ENCODE measurements at places on chromosomes 2 and 18. TPM values are rescaled to one million over a fixed set of nuclear protein-coding genes. Genes with fewer than 3 reads are reported as not detected.

KLHL41 gene
- not detected for total RNA-seq

B4GALT6 gene
- 0.52 TPM for total RNA-seq

GRCh38 chr2:32622570-32623310 lies 5.1 kb upstream of the TTC27 start:
- ATAC-seq: no peak

GRCh38 chr2:61377046-61377445 lies 93.8 kb downstream of the USP34 start:
- ATAC-seq: no peak

- ATAC-seq: no peak
These were observed 111.2 kb upstream of the SETBP1 start for GRCh38 chr18:44569391-44570055.

DNA sequence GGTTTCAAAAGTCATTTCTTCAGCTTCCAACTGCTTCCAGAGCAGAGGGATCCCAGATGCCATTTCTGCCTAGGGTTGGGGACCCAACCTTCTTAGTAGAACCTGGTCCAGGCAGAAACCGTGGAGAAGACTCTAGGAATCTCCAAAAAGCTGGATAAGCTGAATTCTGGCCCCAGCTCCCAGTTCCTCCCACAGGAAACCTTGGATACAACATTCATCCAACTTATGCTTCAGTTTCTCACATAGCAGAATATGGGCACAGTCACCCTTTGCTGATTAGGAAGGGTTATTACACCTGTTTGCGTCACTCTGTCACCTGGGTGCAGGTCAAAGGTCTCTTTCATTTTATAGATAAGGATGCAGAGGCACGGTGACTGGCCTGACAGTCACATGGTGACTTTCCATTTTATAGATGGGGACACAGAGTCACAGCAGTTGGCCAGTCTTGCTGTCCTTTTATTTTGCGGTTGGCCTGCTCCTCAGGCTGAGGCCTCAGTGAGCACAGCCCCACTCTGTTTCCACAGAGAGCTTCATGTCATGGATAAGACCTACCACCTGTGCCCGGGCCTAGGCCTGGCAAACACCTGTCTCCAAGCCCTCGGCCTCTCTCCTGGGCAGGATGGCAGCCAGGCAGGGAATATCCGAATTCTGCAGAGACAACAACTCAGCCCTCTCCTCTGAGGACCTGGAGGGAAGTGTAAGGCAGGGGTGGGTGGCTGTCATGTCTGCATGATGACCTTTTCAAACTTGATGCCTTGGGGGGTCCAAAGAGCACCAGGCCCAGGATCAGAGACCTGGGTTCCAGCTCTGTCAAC lies 148.8 kb downstream of the SMAD7 start:
- ATAC-seq: peak; percentile 16

DNA sequence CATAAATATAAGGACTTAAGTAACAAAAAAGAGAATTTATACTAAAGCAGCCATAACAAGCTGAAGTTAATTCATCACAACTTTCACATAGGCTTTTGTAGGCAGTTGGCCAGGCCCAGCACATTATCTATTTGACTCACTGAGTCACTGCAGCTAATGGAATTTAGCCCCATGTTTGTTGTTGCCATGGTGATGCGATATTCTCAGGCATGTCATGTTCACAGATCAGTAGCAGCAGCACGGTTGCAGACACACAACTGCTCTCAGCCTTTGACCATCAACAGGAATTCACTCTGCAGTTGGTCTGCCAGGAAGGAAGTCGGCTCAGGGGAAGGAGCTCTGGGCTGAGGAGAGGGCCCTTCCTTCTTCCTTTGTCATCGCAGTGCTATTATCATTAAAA lies 639.8 kb downstream of the TMEM182 start:
- no peak for ATAC-seq
